ENCODE measurements at places on chromosomes 12 and 14.

DNA sequence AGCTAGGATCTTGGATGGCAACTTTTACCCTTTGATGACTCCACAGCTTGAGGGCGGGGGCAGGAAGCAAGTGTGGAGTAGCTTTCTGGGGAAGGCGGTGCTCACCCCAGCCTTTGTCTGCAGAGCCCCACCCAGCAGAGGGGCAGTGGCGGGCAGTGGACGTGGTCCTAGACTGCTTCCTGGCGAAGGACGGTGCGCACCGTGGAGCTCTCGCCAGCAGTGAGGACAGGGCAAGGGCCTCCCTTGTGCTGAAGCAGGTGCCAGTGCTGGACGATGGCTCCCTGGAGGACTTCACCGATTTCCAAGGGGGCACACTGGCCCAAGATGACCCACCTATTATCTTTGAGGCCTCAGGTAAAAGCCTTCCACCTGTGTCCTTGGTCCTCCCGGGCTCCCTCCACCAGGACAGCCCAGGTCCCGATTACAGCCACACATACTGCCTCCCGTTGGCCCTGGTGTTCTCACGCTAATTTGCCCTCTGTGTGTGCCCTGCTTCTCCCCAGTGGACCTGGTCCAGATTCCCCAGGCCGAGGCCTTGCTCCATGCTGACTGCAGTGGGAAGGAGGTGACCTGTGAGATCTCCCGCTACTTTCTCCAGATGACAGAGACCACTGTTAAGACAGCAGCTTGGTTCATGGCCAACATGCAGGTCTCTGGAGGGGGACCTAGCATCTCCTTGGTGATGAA, 1.2 kb downstream of the TAPBPL start:
- DNase-seq, result no peak

- no peak for DNase-seq
Measured at GRCh38 chr12:101671157-101671791, 26.2 kb upstream of the CHPT1 start.

DNA sequence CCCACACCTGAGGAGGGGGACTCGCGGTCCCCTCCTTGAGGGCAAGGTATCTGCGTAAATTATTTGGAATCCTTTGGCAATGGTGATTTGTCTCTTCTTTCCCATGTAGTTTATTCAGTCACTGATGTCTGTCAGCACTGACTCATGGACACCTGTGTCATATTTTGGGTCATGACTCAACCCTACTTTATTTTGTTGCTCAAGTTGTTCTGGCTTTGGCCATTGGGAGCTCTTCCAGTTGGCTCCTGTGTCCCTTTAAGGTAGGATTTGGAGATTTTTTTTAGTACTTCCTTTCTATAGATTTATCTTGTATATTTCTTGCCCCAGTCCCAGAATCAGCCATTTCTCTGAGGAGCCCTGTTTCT, 47.4 kb upstream of the C14orf180 start:
- DNase-seq, result no peak

- DNase-seq, result no peak
Measured at GRCh38 chr12:2844786-2845185, 10.0 kb upstream of the NRIP2 start.

- no peak for DNase-seq
Measured at GRCh38 chr12:28876196-28876798, 272.8 kb upstream of the FAR2 start.

GRCh38 chr12:118377884-118378470, 1.6 kb downstream of the SUDS3 start:
- peak; percentile 61 for DNase-seq

- no peak for DNase-seq
Measured at GRCh38 chr12:50567926-50568325, 63.1 kb downstream of the DIP2B start.

DNA sequence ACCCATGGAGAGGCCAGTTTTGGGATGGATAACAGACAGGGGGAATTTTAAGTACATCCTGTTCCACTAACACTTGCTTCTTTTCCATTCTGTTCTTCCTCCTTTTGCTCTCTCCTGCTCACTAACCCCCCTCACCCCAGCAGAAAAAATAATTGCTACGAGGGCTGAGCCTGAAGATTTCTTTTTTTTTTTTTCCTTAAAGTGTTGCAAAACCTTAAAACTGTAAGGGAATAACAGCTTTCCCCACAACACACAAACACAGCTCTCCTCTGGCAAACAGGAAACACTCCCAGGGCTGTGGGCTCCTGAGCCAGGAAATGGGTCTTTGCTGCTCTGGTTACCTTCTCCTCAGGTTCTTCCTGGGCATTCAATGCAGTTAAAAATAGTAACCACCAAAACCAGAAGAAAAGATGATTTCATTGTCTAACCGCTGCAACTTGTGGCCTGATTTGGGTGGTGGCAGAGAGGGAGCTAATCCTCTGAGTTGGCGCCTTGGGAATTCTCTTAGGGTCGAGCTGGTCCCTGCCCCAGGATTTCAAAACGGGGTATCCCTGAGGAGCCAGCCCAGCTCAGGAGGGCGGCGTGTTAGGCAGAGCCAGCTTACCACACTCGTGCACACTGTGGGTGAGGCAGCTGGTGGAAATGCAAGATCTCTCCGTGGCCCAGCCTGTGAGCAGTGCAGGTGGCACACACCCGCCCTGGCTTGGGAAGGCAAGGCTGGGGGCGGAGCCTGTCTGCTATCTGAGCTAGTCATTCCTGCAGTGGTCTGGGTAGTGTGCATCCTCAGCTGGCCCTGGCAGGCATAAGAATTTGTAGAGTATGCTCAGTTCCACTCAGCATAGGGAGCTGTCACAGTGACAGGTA, 17.1 kb upstream of the EMP1 start:
- DNase-seq, result peak; percentile 31

- DNase-seq, result no peak
Measured at GRCh38 chr14:49623387-49623786, 2.8 kb downstream of the MGAT2 start.

GRCh38 chr12:105986779-105987684, 151.7 kb downstream of the NUAK1 start:
- no peak for DNase-seq

DNA sequence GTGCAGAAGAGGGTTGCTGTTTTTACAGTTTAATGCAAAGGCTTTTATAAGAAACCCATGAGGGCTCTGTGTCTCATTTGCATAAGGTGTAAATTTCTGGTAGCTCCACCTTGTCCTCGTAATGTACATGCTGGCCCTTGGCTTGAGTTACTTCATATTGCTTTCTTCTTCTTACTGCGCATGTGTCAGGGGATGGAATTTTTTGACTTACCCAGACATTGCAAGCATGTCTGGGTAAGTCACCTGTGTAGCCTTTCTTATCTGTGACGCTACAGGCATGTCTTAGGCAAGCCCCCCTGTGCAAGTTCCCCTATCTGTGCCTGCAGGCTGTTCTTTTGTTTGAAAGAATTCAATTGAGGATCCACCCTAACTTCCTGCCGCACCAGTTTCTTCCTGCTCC, 274.2 kb downstream of the ETNK1 start:
- DNase-seq, result no peak

DNA sequence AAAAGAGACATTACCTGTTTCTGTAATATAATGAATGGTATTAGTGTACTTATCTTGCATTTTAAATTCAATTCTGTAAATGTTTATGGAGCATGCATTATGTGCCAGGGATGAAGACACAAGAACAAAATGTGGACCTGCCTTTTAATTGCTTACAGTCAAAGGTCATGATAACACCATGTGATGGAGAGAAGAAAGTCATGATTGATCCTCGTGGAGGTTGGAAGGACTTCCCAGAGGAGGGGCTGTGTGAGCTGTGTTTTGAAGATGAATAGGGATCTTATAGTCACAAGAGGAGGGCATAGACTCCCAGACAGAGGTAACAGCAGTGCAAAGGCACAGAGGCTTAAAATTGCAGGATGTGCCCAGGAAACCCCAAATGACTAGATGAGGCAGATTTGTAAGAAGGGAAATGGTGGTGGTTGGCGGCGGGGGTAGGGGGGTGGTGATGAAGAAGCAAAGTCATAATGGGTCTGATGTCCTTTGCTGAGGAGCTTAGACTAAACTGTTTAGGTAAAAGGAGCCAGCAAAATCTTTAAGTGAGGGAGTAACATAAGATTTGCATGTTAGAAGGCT, 151.5 kb downstream of the PRKCH start:
- DNase-seq, result peak; percentile 68

GRCh38 chr14:72433511-72433910, 460.4 kb downstream of the DPF3 start:
- no peak for DNase-seq

- no peak for DNase-seq
Measured at GRCh38 chr12:106431839-106432411, 74.4 kb downstream of the POLR3B start.

DNA sequence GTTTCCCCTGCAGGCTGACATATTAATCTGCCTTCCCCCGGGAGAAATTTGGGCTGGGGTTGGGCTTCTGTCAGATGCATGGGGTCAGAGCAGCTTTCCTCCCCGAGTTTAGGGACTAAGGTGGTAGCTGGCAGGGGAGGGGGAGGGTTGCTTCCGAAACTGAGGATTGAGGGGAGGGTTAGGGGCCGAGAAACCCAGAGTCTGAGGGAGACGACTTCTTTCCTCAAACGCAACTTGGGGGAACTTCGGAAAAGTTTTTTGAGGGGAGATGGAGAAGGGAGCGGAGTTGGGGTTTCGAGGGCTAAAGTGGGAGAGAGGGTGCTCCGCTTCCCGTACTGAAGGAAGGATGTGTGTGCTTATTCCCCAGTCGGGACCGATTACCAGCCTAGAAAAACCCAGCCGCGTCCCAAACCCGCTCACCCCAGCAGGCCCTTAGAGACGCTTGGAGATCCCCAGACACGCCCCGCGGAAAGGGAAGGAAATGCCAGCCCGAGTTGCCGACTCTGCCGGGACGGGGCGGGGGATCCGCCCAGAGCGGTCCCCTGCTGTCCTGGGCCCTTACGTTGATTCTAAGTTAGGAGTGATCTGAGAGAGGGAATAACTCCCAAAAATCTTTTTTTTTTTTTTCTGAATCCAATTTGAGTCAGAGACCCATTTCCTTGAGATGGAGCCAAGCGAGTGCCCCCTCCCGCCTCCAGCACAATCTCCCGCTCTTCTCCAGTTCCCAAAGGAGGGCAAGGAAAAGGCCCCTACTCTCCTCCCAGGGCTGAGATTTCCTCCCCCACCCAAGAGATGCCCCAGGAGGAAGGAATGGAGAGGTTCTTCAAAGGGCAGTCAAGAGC, 61.9 kb downstream of the SMUG1 start:
- no peak for DNase-seq

DNA sequence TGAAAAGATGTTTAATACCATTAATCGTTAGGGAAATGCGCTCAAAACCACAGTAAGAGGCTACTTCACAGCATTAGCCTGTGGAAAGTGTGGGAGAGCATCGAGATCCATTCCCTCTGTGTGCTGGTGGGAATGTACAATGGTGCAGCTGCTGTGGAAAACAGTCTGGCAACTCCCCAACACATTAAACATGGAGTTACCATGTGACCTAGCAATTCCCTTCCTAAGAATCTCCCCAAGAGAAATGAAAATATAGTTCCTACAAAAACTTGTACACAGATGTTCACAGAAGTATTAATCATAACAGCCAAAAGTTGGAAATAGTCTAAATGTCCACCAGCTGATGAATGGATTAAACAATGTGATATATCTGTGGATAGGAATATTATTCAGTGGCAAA, 23.8 kb downstream of the MLXIP start:
- DNase-seq, result no peak

DNA sequence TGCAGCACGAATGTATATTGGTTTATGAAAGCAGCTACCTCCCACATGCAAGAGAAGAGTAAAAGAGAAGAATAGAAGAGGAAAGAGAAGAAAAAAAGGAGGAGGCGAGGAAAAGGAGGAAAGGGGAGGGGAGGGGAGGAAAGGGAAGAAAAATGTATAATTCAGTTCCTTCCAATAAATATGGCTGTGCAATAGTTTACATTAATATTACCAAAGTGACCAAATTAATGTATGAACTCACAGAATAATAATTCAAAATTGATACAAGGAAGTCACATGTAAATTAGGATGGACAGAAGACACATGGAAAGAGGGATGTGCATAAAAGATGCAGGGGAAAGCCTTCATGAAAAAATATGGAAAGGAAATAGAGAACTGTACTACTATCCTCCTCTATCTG, 172.5 kb downstream of the SLC38A4 start:
- no peak for DNase-seq

- no peak for DNase-seq
Measured at GRCh38 chr14:76136476-76137110, 15.1 kb upstream of the GPATCH2L start.

DNA sequence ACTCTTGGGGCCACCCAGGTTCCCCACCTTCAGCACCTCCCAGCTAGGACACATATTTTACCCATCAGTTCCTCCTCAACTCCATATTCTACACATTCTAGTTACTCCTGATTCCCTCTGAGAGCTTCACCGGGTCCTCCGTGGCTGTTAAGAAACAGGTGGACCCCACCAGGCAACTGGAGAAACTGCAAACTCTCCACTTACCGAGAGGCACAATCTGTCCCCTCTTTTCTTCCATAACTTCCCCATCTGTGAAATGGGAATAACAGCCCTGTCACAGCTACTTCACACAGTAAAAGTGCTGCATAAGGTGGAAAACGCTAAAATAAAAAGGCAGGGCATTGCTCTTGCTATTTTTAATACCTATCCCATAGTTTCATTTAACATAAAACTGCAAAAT, 1.5 kb downstream of the SLC7A8 start:
- DNase-seq, result no peak

DNA sequence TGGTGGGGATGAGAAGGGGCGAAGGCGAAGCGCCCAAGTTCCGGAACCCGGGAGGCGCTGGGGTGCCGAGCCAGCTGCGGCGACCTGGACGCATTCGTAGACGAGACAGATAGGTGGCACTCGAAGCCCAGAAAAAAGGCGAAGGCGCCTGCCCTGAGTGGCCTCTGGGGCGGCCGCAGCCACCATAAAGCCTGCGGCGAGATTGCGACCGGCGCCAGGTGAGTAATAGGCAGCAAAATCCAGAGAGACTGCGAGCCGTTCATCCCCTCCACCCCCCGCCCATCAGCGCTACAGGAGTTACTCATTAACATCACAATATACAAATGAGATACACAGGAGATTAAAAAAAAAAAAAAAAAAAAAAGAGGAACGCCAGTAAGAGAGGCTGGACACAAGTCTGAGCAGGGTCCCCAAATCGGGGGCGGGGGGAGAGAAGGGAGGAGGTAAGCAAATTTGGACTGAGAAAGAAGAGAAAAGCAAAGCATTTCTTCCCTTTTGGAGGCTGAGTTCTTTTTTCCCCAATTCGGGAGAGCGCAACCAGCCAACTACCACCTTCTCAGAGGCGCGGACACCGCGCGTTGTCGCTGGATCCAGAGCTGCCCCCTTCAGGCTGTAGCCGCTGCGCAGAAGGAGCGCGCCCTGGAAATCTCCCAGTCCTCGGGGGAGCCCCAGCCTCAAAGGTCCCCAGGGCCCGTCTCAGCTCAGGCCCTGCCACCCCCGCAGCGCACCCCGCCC, 15.7 kb downstream of the TBX3 start:
- no peak for DNase-seq
